SK-N-SH (cell line): ENCODE measurements at places on chromosomes 11 and 22.

- peak; percentile 9 for DNase-seq
Measured at GRCh38 chr11:5291207-5291838, 10.4 kb downstream of the OR51B4 start.

DNA sequence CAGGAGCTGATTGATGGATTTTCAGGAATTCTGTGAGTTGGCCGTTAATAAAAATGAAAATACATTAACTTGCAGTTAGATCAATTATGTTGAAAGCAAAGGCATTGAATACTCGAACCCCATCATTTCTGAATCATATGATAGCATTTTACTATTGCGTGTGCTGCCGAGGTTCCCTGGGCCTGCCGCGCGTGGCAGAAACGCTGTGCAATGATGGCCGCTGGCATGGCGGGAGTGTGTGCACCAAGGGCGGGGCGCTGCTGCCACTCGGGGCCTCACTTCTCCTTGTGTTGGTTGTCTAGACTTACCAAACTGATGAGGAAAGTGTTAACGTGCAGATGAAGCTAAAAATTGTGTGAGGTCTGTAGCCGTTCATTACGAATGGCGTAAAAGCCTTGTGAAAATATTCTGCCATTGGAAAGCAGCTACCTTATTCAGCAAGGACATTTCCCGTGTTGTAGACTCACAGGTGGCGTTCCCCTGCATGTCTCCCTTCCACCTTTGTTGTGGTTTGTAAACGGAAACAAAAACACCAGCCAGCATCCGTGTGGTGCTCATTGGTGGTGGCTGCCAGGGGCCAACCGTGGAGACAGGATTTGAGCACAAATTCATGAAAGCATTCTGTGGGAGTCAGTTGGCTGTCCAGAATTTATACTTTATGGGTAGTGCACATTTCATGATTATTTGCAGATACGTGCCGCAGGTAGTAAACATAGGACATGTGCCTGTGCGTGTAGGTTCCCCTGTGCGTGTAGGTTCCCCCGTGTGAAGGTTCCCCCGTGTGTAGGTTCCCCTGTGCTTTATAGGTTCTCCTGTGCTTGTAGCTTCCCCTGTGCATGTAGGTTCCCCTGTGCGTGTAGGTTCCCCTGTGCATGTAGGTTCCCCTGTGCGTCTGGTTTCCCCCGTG lies 5.9 kb upstream of the GRAMD4 start:
- no peak for DNase-seq

- no peak for DNase-seq
Measured at GRCh38 chr11:23079382-23079813, 219.1 kb upstream of the CCDC179 start.

DNA sequence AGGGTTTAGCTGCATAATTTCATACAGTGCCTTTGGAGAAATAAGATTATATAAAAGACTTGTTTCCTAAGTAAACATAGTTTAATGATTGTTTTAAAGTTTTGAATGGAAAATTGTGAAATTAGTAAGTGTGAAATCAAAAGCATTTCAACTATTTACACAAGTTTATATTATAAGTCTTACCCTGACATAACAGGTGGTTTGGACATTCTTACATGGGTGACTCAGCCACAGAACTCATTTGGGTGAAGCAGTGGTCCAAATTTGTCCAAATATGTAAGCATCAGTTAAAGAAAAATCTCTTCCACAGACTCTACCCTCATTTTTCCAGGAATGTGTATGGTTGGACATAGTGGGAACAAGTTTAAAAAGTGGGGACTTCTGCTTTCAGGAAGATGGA lies 68.0 kb downstream of the USP47 start:
- DNase-seq, result no peak

- no peak for DNase-seq
Measured at GRCh38 chr11:111944651-111945051, 7.5 kb downstream of the DIXDC1 start.

- DNase-seq, result no peak
Measured at GRCh38 chr11:94199136-94200130, 70.8 kb downstream of the PANX1 start.

- DNase-seq, result no peak
Measured at GRCh38 chr11:133506551-133507094, 25.7 kb downstream of the OPCML start.

- DNase-seq, result no peak
Measured at GRCh38 chr11:36693139-36693843, 95.3 kb upstream of the RAG2 start.

DNA sequence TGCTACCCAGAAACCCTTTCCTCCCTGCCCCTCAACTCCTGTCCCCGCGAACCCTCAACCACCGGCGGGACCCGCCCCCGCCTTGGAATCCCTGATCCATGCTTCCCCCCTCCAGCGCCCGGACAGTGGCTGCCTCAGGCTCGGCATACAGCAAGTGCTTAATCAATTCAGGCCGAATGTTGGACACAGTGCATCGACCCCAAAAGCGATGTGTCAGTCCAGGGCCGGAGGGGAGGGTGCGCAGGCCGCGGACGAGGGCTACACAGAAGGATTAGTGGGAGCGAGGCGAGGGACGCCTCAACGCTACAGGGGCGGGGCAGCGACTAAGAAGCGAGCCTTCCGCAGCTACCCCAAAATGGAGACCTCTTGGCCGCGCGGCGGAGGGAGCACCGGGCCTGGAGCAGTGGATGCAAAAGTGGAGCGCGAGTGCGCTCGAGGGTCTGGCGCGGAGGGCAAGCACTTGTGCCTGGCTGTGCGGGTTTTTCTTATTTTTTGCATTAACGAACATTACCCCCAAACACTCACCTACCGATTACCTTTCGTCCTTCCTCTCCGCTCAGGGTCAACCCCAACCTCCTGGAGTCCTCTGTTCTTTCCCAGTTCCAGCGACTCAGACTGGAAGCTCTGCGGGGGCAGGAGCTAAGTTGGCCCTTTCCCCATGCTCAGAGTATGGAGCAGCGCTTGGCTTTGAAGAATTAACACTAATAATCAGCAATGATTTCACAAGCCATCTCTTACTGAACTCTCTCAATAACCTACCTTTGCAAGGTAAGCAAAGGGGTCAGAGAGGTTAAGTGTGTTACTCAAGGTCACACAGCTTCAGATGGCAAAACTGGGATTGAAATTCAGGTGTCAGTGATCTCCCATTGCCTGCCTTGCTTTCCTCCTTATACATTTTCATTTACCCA lies 30.0 kb upstream of the WNT11 start:
- DNase-seq, result peak; percentile 84
